Stimulated activated naive CD8-positive, alpha-beta T cell treated with anti-CD3 and anti-CD28 coated beads, Interleukin-15, Interleukin-2, amounts not matched to agents 100 U/mL and 50 U/mL, for 24 hours (primary cell): ENCODE measurements at places on chromosomes 6 and 20.

GRCh38 chr6:131749023-131749422, 38.2 kb upstream of the CTAGE9 start:
- DNase-seq: no peak

DNA sequence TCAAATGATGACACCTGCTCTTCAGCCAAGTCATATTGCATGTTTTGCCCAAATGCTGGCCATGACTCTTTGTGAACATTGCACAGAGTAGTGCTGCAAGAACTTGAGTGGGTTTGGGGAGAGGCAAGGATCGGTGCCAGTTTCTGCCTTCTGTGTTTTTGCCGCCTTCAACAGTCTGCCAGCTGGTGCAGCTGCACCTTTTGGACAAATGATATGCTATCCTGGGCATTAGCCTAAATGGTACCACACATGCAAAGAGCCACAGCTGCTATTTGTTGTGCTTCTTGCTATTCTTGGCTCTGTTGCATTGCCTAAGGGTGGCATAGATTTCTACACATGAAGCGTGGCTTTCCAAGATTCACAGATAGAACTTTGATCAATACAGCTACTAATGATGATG, 189.0 kb upstream of the CCN2 start:
- DNase-seq: no peak

DNA sequence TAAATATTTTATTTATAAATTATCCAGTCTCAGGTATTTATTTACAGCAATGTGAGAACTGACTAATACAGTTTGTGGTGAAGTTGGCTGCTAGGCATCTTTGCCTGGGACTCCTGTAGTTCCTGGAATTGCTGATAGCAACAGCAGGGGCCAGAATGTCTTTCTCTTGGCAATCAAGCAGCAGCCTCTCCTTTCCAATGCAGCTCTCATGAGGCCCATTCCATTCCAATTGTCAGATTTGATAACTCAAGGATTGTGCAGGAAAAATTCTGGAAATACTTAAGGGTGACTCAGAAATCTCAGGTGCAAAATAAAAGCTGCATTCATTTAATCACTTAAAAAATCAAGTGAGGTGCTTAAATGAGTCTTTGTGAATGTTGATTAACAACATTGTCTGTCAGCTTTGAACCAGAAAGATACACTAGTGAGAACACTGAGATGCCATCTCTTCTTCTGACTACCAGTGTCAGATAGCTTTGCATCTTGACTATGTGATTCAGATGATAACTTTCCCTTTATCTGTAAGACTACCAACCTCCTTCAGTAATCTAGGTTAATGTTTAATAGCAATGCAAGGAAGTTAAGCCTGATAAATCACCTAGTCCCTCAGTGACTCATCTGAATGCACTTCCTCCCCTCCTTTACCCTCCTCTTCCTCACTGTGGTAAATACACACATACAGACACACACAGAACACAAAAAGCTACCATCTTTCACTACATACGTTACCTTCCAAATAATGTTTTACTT, 32.1 kb upstream of the COL21A1 start:
- DNase-seq: no peak

DNA sequence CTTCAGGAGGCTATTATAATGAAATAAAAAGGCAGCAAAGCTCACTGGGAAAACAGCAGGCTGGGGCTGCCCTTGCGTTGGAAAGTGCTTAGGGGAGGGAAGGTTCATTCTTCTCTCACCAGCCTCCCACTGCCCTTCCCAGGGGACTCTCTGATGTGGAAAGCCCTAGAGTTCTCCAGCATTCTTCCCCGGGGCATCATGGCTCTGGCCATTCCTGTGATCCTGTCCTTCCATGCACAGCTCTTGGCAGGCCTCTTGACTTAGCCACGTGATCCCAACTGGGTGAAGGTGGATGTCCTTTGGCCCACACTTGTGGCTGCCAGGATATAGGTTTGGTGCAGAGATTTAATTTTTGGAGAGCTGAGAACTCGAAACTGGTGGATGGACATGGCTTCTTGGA, 58.0 kb upstream of the ZNF831 start:
- no peak for DNase-seq

GRCh38 chr20:62426699-62427131, 624 bp downstream of the RBBP8NL start:
- no peak for DNase-seq

DNA sequence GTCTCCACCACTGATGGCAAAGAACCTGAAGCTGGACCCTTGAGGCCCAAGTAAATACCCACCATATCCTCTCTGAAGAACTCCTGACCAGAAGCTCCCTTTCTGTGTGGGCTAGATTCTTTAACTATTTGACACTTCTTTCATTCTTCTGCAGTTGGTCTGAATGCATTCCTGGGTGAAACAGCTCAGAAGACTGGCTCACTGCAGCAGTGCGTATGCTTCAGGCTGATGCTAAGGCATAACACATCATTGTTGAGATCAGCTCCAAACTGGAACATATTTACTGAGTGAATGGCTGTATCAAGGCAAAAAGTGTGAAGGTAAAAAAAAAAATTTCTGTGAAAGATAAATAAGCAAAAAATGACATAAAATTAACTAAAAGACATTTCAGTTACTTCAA, 19.7 kb downstream of the ZSCAN23 start:
- no peak for DNase-seq

DNA sequence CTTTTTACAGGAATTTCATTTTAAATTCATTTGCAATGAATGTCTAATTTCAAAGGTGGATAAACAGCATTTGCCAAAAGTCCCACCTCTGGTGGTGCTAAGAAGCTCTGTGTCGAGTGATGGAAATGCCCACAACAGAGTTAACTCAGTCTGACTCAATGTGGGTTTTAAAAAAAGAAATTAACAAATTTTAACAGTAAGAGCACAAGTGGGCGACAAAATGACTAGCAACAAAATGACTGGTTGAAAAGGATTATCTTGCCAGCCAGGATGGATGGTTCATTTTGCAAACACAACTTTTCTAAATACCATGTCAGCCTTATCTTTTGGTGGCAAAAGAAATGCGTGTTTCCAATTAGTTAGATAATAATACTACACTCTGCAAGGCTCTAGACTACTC, 14.3 kb upstream of the TAGAP start:
- DNase-seq: no peak

- no peak for DNase-seq
Measured at GRCh38 chr6:17470202-17470937, 77.0 kb downstream of the CAP2 start.

DNA sequence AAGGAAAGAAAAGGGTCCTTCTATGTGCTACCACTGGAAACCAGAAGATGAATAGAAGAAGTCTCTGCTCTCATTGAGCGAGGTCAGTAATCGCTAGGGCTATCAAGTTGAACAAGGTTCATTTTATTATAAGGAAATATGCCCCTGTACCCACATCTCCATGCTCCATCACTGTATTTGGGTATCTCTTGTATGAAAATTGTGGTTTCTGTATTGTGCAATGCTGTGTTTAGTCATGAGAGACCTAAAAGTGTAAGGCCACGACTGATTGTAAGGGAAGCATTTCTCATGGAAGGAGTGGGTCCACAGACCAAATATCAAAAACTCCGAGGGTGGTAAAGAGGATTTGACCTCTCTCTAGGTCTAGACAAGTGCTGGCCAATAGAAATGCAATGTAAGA, 3.6 kb upstream of the HS3ST5 start:
- no peak for DNase-seq

GRCh38 chr6:81897793-81898192, 145.3 kb upstream of the TENT5A start:
- DNase-seq: no peak

DNA sequence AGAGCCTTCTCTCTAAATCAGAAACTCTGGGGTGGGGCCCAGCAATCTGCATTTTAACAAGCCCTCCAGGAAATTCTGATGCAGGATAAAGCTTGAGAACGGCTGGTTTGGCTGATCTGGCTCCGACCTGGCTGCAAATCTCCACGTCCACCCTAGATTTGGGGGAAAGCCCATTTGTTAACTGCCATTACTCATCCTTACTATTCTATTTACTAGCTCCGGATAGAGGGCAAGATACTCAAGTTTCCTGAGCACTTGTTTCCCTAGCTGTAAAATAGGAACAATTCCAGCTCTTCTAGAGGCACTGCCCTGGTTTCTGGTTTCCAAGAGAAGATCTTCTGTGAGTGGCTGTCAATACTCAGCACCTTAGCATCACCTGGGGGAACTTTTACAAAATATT, 44.4 kb downstream of the DAAM2 start:
- no peak for DNase-seq

DNA sequence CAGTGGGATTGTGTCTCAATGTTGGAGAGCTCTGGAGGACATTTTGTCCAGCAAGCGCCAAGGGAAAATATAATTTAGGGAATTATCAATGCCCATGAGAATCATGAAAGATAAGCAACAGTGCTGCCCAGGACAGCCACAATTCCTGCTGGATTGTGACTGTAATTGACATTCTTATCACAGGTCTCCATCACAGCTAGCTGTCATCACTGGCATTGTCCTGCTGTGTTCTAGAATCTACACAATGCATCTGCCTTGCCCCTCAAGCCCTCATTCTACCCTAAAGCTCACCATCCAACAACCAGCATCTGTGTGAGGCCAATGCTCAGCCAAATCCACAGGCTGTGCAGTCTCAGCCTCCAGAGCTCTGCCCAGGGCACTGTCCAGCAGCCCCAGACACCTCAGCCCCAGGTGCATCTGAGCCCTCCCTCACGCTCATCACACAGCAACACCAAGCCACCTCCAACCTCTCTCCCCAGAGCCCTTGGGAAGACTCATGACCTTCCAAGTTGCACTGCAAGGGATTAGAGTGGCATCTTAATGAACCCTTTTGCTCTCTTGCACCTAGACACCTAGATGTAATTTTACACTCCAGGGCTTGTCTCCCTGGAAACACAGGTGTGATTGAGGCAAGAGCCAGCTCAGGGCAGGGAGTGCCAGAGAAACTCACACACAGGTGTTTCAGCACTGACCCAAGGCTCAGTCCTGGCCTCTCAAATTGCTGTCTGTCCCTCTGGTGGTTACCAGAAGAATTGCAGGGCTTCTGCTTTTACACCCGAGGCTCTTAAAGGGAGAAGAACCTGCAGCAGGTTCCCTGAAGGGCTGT, 85.2 kb upstream of the PHACTR3 start:
- DNase-seq: peak; percentile 19

- no peak for DNase-seq
Measured at GRCh38 chr6:11772109-11772825, 6.3 kb downstream of the ADTRP start.

DNA sequence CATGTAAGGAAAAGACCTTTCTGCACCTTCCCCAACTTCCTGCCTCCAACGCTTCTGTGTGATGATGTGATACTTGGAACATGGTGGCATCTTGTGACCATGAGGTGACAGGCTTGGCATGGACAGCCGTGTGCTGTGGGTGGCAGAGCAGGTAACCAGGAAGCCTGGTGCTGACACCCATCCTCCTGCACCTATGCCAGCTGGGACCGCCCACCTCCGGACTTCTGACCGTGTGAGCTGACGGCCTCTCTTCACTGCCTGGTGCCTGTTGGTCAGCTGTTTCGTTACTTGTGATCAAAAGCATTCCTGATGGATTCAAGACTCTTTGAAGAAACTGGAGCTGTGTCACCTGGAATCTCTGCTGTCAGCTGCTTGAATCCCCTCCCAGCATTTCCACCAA, 70.3 kb downstream of the TMEM242 start:
- no peak for DNase-seq

DNA sequence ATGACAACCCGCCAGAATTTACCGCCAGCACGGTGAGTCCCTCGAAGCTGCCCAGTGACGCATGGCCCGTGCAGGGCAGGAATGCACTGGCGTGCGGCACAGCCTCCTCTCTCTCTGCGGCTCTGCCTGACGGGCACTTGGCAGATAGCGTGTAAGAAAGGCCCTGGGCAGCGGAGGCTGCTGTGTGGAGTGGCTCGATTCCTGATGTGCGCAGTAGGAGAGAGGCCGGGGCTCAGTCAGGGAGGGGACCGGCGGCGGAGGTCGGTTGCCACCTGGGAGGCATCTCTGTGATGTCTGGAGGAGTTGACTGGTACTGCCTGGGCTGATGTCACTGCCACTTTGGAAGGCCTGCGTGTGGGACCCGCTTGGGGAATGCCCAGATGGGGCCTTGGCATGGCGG, 170.7 kb downstream of the TAF4 start:
- no peak for DNase-seq

DNA sequence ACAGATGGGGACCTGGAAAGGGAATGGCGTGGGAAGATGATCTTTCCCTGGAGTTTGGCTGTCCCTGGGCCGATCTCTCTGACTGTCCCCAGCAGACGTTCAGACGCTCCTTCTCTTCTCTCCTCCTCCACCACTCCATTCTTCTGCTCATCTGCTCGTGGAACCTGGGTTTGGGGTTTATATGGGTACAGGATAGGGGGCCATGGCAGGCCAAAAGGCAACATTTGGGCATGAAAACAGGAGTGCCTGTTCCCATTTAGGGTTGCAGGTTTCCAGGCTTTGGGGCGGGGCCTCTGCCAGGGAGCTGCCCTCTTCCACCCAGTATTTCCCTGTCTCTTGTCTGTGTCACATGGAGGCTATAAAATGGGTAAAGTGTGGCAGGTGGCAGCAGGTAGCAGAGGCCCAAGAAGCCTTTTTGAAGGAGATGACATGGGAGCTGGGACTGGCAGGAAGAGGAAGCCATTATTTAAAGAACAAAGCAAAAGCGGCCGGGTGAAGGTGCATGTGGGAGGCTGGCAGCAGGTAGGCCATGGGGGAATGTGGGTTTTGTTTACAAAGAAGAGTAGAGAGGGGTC, 203.7 kb downstream of the BMP7 start:
- no peak for DNase-seq

DNA sequence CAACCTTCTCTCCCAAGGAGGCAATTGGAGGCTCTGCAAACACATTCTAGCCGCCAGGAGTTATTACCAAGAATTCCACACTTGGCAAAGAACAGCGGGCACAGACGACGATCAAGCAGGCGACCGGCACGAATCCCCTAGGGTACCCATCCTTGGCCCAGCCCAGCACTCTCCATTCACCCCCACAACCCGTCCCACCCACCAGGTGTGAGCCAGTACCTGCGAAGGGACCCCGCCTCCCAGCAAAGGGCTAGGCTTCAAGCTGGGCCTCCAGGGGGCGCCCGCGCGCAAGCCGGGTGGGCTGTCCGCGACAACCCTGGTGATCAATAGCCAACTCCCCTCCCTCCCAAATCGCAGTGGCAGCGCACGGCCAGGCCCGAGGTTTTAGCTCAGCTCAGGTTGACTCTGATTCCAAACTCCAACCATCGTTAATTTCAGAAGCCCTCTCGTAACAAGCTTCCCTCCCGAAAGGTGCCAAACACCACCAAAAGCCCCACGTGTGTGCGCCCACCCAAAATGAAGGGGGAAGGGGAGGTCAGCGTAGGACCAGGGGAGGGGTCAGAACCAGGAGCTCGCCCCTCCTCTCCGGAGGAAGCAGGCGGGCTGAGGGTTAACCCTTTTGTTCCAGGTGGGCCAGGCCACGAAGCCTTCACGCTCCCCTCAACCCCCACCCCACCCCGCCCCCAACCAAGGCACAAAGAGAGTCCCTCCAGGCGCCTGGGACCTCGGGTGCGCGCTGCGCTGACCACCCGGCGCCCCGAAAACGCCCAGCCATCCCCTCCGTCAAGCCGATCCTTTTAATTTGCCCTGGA, 2.1 kb downstream of the SALL4 start:
- peak; percentile 86 for DNase-seq

DNA sequence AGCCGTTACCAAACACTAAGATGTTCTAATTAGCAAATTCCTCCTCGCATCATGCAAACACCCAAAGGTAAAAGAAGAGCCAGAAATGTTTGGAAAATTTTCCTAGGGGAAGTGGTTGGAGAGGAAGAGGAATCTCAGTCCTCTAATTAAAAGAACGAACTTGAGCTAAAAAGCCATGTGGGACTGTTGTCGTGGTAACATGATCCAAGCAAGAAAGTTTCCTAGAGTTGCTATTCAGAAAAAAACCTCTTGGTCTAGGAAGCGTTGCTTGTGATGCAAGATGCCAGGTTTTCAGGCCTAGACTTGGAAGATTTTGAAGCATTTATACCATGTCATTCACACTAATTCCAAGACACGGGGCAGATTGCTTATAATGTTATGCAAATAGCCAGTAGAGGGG, 106.8 kb upstream of the DOK5 start:
- DNase-seq: no peak
